Pericardium fibroblast (primary cell): ENCODE measurements at places on chromosomes 12 and 14. TPM values are rescaled to one million over a fixed set of nuclear protein-coding genes. Genes with fewer than 3 reads are reported as not detected.

FOXN4 gene
- total RNA-seq: not detected in 2 replicates

CD163L1 gene
- not detected in 2 replicates for total RNA-seq

WNT1 gene
- not detected in 2 replicates for total RNA-seq

AKAP5 gene
- 0.09 and 0.70 TPM in 2 replicates for total RNA-seq

ASIC1 gene
- total RNA-seq: 4.6 and 13.2 TPM in 2 replicates

RNASE1 gene
- total RNA-seq: 1.3 TPM in 1 of 2 replicates, not detected in the other

KRT75 gene
- not detected in 2 replicates for total RNA-seq

C14orf180 gene
- total RNA-seq: not detected in 2 replicates

TAS2R7 gene
- total RNA-seq: not detected in 2 replicates

NOP9 gene
- total RNA-seq: 10.9 and 11.0 TPM in 2 replicates

STXBP6 gene
- total RNA-seq: 11.2 and 15.5 TPM in 2 replicates

DENND5B gene
- 6.7 and 7.1 TPM in 2 replicates for total RNA-seq

RTL1 gene
- total RNA-seq: not detected in 2 replicates

IAPP gene
- total RNA-seq: not detected in 2 replicates

RAP1B gene
- 173 and 230 TPM in 2 replicates for total RNA-seq

LRRK2 gene
- 0.93 and 1.9 TPM in 2 replicates for total RNA-seq

SMARCC2 gene
- 30.8 and 40.4 TPM in 2 replicates for total RNA-seq

GPR68 gene
- 0.09 and 0.47 TPM in 2 replicates for total RNA-seq

CLEC2D gene
- total RNA-seq: 1.7 and 2.7 TPM in 2 replicates

PLEKHG3 gene
- 20.8 and 23.4 TPM in 2 replicates for total RNA-seq

GNB3 gene
- total RNA-seq: 0.35 and 1.1 TPM in 2 replicates

DGKA gene
- 23.0 and 53.5 TPM in 2 replicates for total RNA-seq

KCNC2 gene
- total RNA-seq: not detected in 2 replicates

FOS gene
- 248 and 494 TPM in 2 replicates for total RNA-seq

KERA gene
- total RNA-seq: not detected in 2 replicates

CLEC2B gene
- 4.0 and 11.4 TPM in 2 replicates for total RNA-seq

CDK4 gene
- 203 and 231 TPM in 2 replicates for total RNA-seq

USP44 gene
- under 0.01 and 0.09 TPM in 2 replicates for total RNA-seq

FGD6 gene
- total RNA-seq: 2.1 and 4.0 TPM in 2 replicates

DCN gene
- 2,247 and 2,317 TPM in 2 replicates for total RNA-seq

IL25 gene
- total RNA-seq: not detected in 2 replicates

OTX2 gene
- total RNA-seq: not detected in 2 replicates

INSM2 gene
- not detected in 2 replicates for total RNA-seq

OR4E2 gene
- not detected in 2 replicates for total RNA-seq

TMEM253 gene
- not detected in 2 replicates for total RNA-seq

SERPINA9 gene
- total RNA-seq: not detected in 2 replicates

WIF1 gene
- not detected in 2 replicates for total RNA-seq

SLC25A47 gene
- not detected in 2 replicates for total RNA-seq

GZMH gene
- total RNA-seq: not detected in 2 replicates

PPFIA2 gene
- total RNA-seq: not detected in 2 replicates

TAMALIN gene
- 17.9 and 18.8 TPM in 2 replicates for total RNA-seq

SAMD15 gene
- 0.34 and 1.3 TPM in 2 replicates for total RNA-seq
